ENCODE measurements at places on chromosomes 4 and X.

GRCh38 chr4:14234307-14234706 lies 606.8 kb upstream of the BOD1L1 start:
- DNase-seq: no peak

DNA sequence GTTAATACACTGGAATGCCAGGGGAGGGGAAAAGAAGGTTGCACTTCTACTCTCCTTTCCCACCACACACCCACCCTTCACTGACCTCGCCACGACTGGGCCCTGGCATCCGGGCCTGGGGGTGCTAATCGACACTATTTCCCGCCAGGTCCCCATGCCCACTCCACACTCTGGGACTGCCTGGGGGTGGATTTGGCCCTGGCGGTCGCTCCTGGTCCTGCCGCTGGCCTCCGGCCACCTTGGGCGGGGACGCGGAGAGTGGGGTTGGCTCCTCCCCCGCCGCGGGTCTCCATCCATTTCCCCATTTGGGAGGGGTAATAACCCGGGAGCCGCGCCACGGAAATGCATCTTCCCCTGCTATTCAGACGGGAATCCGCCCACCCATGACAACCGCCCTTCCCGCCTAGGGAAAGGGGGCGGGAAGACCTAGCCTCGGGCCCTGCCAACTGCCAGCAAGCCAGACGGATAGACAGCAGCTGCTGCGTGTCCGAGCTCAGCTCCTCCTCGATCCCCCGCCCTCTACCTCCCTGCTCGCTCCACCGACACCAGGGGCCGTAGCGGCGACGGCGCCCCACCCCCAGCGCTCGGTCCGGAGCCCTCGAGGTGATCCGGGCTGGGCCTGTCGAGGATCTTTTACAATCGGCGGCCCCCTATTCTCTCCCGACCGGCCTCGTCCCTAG lies 78.1 kb downstream of the RLIM start:
- peak; percentile 90 for DNase-seq

DNA sequence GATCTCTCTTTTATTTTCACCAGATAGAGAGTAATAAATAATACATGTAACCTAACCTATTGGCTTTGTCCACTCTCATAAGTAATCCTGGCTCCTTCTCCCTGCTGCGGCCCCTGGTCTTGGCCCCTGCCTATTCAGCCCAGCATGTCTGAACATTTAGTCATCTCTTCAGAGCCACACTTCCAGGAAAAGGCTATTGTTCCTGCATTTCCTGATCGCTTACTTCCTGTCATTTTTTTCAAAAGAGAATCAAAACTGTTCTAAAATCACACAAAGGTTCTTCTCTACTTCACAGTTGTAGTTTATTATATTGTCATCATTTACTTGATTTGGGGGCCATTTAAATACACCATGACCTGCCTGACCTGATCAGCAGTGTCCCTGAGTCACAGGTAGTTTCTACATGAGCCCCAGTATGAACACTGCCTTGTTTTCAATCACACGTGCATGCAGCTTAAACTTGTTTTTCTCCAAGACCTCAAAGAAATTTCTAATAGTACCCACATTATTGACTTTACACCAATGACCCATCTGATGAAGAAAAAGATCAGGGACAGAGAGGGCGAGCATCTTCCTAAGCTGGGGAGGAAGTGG lies 47.4 kb upstream of the KDR start:
- DNase-seq: no peak

DNA sequence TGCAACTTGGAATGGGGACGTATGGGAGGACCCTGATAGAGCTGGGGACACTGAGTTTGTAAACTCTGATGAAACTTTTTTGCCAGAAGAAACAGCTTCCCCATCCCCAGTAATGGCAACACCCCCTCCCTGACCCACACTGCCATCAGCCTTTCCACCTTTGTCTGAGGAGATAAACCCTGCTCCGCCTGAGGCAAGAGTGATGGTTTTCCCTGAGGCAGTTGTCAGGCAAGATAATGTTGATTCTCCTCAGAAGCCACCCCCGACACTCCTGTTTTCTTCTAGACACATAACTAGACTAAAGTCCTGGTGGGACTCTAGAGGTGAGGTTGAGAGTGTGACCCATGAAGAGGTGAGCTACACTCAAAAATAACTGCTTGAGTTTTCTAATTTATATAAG lies 71.9 kb upstream of the STK26 start:
- DNase-seq: no peak

DNA sequence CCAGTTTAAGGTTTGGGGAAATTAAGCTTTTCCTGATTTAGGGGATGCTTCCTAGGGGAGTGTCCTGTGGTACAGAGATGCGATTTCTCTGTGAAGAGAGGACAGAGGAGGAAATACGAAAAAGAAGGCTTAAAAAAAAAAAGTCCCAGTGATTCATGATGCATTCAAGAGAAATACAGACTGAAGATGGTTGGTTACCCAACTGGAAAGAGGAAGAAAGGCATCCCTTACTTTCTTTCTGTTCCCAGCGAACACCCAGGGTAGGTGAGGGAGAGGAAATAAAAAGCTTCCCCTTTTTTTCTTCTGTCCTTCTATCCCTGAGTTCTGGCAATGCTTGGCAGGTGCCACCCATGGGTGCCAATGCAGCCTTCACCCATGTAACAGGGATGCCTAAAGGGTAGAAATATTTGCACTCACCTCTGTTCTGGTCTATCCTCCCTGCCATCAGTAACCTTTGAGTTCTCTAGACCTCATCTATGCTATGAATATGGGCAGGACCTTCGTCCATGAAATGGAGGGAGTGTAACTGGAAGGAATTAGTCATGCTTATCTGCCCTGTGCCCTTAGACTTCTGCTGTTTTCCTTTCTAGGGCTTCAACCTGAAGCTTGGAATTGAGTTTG lies 230.1 kb upstream of the GALNTL6 start:
- DNase-seq: peak; percentile 3

Data from suppressor macrophage treated with lipopolysaccharide for 4 hours (primary cell).